NCI-H446 treated with DMSO at 0.1 percent for 48 hours (cell line): ENCODE measurements at places on chromosomes 11 and 22.

- no peak for DNase-seq
These were observed 13.1 kb upstream of the CCDC134 start for GRCh38 chr22:41787331-41787730.

GRCh38 chr11:103624708-103625623, 411.5 kb upstream of the DDI1 start:
- DNase-seq: no peak

GRCh38 chr11:27200779-27201453, 160.3 kb downstream of the BBOX1 start:
- DNase-seq: no peak

- no peak for DNase-seq
These were observed 9.2 kb upstream of the SCN4B start for GRCh38 chr11:118161786-118162185.

- no peak for DNase-seq
These were observed 479 bp downstream of the RSF1 start for GRCh38 chr11:77819921-77820564.

DNA sequence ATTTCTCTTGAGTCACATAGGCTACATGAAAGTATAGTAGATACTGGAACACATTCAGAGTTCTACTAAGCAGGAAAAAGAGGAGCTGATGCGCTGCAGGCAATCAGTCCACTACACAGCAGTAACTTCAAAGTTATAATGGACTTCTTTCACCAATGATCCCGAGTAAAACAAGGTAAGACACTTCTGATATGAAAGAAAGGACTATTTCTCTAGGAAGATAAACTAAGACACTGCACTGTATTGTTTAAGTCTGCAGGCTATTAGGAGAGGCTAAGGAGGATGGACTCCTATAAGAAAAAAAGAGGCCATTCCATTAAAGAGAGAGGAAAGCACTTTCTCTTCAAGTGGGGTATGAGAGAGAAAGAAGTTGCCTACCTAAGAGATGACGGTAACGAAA, 31.6 kb upstream of the ARL14EP start:
- no peak for DNase-seq

DNA sequence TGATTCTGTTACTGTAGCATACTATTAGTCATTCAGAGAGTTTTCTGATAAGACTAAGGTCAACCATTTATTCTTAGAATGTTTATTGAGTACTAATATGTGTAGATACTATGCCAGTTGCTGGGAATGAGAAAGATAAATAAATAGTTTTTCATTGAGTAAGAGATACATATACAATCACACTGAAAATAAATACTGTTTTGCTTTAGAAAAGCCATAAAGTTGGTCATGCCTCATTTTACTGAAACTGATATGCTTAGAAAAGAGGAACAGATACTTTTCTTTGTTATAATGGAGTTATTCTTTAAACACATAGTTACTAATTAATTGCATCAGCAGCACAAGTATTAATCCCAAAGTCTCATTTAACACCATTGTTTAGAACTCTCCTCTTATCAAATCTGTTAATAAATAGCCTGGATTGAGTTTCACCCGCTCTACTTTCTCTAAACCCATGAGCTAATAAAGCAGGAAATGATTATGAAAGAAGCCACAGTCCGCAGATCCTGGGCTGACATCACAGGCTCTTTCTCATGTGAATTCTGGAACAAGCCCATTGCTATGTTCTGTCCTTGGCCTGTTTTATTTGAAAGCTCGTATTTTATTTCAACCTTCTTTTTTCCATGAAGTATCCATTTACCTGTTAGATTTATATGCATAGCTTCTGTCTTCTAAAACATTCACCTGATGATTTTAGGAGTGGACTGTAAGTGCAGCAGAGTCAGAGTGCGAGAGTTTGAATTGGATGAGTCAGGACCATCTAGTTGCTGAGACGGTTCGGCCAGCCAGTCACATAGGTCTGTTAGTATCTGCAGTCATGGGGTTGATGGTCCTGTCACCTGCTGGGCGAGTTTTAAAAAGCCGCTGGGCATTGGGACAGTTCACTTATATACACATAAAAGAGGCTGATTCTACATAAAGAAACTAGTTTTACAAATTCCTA, 35.5 kb downstream of the PIWIL4 start:
- DNase-seq: no peak

DNA sequence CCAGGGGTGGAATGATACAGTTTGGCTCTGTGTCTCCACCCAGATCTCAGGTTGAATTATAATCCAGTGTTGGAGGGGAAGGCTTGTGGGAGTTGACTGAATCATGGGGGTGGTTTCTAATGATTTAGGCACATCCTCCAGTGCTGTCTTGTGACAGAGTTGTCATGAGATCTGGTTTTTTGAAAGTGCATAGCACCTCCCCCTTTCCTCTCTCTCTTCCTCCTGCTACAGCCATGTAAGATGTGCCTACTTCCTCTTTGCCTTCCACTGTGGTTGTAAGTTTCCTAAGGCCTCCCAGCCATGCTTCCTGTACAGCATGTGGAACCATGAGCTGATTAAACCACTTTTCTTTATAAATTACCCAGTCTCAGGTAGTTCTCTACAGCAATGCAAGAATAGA, 45.1 kb downstream of the THAP12 start:
- no peak for DNase-seq

GRCh38 chr11:102196816-102197215, 86.6 kb downstream of the YAP1 start:
- no peak for DNase-seq

DNA sequence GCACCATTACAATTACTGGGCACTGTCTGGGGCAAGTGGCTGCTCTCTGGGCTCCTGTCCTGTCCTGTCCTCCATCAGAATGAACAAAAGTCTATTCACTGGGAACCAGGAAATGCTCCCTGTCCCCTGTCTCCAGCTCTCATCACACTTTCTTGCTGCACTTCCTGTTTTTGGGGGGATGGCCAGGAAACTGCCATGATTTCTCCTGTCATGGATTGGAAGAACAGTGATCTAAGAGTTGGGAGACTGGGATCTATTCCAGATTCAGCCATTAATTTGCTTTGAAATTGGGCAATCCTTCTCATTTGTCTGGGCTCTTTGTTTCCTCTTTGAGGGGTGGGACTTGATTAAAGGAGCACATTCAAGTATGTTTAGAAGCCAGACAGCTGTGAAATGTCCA, 61.4 kb upstream of the KIRREL3 start:
- DNase-seq: no peak

DNA sequence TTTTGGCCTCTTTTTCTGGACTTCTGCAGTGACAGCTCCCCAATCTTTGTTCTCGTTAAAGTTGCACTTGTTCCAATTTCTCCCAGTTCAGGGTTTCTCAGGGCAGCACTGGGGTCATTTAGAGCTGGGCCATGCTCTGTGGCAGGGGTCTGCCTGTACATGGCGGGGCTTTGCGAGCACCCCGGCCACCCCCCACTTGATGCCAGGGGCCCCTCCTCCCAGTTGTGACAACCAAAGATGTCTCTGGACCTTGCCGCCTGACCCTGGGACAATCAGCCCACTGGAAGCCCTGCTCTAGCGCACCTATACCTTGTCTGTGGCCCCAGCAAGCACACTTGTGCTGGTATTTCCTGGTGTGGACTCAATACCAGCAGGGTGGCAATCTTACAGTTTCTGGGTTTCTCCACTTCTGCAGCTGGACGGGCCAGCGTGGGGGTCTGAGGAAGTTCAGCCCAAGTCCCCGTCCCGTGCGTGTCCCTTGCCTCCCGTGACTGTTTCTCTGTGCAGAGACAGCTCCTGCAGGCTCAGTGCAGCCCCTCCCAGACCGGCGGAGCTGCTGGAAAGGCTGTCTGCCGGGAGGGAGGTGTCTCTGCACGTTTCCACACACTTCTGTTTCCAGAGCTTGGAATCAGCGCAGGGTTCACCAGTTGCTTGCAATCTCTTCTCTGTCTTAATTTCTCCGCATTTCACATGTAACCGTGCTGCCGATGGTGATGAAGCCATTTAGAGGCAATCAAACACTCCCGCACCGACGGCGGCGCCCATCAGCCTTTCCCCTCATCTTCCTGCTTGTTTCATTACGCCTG, 1328.9 kb downstream of the BRD1 start:
- DNase-seq: no peak

GRCh38 chr22:45831394-45831793, 145.6 kb downstream of the WNT7B start:
- DNase-seq: no peak

GRCh38 chr11:134401825-134402809, 9.9 kb downstream of the B3GAT1 start:
- no peak for DNase-seq

DNA sequence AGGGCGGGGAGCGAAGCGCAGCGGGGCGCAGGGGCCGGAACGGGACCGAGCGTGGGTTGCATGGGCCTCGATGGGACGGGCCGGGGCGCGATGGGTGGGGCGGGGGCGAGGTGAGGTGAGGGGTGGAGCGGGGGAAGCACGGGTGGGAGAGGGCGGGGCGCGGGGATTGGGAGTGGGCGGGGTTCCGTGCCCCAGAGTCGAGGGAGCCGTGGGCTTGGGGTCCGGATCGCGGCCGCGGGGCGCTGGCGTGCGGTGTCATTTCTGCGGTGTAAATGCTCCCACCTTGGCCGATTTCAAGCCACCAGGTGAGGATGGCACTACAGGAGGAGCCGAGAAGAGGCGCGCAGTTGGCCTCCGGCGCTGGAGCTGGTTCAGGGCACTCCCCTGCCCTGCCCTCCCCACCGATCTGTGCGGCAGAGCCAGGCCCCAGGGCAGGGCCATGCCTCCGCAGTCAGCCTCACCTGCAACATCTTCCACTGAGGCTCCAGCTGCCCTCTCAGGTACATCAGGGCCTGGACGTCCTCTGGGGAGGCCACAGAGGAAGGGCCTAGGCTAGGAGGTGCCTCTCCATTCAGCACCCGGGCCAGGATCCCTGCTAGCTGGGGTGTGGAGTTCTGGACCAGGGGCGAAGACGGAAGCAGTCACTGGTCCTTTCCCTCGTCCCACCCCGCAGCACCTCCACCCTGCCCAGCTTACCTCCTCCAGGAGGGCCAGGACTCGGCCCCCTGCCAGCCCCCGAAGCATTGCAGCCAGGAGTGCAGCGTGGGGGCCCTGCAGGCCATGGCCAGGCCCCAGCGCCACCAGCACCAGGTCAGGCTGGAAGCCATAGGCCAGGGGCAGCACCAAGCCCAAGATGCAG, 620 bp upstream of the TUBGCP6 start:
- DNase-seq: no peak

DNA sequence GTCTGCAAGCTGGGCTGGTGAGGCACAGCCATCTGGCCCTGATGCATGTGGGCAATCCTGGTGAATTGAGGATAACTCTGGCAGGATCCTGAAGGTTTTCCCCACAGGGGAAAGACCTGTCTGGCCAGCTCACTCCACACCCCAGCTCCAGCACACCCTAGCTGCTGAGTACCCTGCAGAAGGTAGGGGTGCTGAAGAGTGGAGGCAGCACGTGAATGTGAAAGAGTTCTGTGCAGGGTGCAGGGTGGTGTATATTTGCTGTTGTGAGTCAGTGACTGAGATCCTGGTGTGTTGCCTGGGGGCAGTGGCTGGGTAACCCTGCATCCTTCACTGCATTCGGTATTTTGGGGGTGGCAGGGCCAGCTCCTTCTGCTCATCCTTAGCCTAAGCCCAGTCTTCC, 22.4 kb downstream of the DGAT2 start:
- no peak for DNase-seq

DNA sequence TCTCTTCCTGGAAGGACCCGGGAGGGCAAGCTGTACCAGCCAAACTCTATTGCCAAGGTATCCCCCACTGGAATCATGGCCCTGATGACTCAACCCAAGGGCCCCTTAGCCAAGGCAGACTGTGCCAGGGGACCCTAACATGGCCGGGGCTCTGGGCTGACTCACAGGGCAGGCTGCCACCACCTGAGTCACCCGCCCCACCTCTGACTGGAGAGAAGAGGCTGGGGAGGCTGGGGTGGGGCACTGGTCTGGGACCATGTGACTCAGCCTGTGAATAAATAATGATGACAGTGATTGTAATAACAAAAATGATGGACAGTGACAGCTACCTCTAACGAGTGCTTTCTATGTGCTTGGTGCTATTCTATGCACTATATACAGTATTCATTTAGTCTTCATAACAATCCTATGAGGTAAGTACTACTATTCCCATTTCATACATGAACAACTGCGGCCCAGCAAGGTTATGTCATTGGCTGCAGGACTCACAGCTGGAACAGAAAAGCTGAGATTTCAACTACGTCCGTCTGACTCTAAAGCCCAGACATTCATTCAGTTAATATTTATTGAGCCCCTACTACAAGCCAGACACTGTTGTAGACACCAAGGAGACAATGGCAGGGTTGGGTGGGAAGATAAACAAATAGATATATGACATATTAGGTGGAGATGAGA, 84.2 kb downstream of the FBXO7 start:
- peak; percentile 24 for DNase-seq

GRCh38 chr11:35631891-35632290, 13.6 kb downstream of the FJX1 start:
- no peak for DNase-seq

DNA sequence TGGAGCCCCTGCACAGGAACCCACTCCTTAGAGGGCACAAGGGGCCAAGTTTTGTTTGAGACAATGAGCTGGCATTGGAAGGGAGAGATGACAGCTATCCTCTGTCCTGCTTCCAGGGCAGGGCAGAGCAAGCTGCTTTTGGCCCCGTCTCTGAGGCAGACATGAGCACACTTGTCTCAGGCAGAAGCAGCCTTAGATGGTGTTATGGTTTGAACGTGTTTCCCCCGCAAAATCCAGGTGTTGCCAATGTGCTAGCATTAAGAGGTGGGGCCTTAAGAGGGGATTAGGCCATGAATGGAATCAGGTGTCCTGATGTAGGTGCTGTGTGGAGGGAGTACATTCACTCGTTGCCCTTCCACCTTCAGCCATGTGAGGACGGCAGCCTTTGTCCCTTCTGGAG, 2.5 kb downstream of the TP53AIP1 start:
- no peak for DNase-seq

GRCh38 chr11:128783513-128783912, 83.6 kb downstream of the KCNJ1 start:
- no peak for DNase-seq

DNA sequence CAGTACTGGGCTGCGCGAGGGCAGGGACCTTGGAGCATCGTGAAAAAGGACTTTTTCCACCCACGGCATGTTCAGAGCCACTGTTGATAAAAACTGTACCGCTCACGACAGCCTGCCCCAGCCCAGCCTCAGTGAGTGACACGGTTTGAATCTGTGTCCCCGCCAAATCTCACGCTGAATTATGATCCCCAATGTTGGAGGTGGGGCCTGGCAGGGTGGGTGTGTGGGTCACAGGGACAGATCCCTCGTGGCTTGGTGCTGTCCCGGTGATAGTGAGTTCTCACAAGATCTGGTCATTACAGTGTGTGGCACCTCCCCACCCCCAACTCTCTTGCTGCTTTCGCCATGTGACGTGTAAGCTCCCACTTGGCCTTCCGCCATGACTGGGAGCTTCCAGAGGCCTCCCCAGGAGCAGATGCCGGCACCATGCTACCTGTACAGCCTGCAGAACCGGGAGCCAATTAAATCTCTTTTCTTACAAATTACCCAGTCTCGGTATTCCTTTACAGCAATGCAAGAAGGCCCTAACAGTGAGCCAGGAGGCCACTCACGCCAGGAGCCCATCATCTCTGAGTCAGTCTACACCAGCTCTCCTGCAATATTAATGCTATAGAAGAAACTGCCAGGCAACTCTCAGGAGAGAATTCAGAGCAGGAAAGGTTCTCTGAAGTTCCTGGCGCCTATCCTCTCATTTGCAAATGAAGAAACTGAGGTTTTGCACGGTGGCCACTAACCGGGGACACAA, 1.3 kb downstream of the TOLLIP start:
- DNase-seq: no peak

- no peak for DNase-seq
These were observed 132.3 kb downstream of the CEP164 start for GRCh38 chr11:117459979-117460300.
